ENCODE measurements at places on chromosomes 3 and 15.

- DNase-seq = no peak
Measured at GRCh38 chr15:100307241-100308212, 34.2 kb downstream of the ADAMTS17 start.

DNA sequence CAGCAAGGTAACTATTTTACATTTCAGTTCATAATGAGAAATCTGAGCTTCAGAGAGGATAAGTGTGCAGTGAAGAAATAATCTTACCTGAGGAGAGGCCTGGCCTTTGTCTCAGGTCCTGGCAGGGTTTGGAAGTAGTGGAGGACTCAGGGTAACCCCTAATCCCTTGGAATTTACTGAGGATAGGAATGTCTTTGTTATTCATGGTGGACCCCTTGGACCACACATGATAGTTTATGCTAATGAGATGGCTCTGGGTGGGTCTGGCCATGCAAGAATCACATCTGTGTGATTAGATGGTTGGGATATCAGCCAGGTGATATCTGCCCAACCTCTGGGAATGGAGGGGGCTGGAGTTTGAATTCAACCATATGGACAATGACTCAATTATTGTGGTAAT lies 65.0 kb upstream of the DAZL start:
- no peak for DNase-seq

DNA sequence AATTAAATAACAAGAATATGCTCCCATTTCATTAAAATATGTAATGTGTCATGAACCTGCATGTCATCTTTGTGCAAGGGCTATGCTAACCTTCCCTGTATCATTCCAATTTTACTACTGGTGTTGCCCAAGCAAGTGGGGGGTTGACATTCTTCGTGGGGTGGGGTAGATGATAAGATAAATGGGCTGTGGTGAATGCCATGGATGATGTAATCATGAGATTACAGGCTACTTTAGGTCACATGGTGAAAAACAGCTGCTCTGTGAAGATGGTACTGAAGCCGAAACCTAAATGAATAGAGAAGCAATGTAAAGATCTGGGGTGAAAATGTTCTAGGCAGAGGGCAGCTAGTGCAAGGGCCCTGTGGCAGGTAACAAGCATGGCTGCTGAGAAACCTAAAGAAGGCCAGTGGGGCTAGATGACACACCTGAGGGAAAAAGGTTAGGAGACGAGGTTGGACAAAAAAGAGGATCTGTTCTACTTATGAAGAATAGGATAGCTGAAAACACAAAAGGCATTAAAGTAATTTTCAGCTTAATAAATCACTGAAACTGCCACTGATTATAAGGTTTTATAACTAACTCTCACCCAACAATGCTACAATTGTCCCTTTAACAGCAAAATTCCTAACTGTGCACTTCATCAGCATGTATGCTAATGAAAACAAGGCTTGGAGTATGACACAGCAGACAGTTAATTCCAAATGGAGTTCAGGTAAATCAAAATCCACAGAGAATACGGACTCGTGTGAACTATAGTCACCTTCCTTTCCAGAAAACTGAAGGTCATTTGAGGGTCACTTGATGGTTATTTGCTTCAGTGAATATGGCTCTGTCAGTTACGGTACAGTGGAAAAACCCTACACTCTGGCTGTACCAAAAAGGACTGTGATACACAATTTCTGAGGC lies 35.0 kb downstream of the MTMR10 start:
- no peak for DNase-seq

GRCh38 chr3:59572106-59572505 lies 522.3 kb upstream of the CFAP20DC start:
- DNase-seq = no peak

- no peak for DNase-seq
Measured at GRCh38 chr3:110625201-110625747, 446.3 kb upstream of the NECTIN3 start.

DNA sequence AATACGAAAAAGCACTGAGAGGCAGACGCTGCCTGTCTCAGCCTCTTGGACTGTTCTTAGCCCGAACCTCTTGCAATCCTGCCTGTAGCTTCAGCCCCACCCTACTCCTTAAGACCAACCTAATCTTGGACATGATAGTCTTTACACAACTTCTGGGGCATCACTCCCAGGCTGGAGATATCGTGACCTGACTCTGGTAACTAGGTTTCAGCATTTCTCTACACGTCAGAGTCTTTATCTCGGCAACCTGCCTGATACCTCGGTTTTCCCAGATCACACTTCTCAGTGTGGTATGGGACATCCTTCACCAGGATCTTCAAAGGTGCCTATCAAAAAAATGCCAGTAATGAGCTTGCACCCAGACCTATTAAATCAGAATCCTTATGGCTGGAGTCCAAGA lies 590.2 kb upstream of the KCNMB2 start:
- no peak for DNase-seq
